ENCODE measurements at places on chromosomes 6 and 20. TPM values are rescaled to one million over a fixed set of nuclear protein-coding genes. Genes with fewer than 3 reads are reported as not detected.

BCLAF1 gene
- 108 TPM for total RNA-seq

WFDC2 gene
- total RNA-seq: not detected

TFAP2D gene
- total RNA-seq: not detected

UBD gene
- 5.8 TPM for total RNA-seq

GSTA3 gene
- not detected for total RNA-seq

All from dermis blood vessel endothelial cell (primary cell).